ENCODE measurements at places on chromosomes 13 and 19.

DNA sequence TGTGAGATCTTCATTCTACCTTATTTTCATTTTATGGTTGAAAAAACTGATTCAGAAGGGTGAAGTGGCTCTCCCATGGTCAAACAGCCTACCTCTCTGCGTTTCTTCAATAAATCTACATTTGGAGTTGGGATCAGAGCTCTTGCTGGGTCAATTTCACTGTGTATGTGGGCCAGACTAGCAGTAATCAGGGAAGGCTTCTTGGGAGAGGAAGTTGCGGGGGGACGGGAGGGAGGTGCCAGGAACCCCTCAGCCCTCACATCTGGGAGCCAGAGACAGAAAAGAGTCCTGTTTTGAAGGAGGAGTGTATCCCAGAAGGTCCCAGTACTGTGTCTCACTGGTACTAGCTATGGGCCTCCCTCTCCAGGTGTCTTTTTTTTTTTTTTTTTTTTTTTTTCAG lies 934 bp downstream of the KXD1 start:
- DNase-seq = no peak

DNA sequence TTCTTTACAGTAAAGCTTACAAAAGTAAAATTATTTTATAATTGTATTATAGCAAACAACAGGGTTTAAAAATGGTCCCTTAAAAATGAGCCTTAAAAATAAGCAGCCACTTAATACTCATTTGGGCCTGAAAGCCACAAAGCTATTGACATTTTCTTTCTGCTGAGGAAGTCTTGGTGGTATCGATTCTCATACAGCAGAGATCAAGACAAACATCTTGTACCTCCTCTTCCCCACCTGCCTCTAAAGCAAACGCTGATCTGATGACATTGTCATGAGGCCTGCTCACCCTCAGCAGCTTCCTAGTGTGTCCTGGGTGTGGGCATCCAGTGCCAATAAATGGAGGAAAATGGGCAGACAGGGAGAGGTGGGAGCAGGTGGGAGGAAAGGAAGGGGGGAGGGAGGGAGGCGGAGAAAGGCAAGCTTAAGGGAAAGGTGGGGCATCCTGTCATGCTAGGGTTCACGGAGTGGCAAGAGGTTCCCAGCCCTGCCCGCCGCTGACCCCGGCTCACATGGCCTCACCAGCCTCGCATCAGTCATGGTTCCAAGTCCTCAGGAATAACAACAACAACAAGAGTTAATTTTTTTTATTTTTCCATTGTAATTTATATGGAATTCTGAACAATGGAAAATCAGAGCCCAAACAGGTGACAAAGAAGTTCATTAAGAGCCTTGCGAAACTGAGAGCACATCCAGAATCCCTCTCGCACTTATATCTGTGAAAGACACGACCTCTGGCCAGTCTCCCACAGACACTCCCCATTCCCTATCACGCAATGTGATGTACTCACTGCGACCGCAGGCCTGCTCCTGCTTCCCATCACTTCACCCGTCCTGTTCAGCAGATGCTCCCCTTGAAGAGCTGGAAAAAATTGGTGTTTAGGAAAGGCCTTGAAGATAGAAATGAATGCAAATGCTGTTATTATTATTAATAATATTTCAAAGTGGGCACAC lies 15.1 kb upstream of the ATP11A start:
- DNase-seq = no peak

- DNase-seq = no peak
Measured at GRCh38 chr19:17338433-17339078, 1.2 kb downstream of the GTPBP3 start.

GRCh38 chr13:95056266-95056665 lies 245.0 kb downstream of the ABCC4 start:
- DNase-seq = no peak

GRCh38 chr19:41575998-41576397 lies at the start of gene CEACAM21:
TSS of gene CEACAM21 (plus strand) at chr19:41576166. CDS start at chr19:41576275, 109 bp downstream.
- DNase-seq = no peak

GRCh38 chr19:55348317-55349034 lies 6.0 kb downstream of the COX6B2 start:
- DNase-seq = no peak

GRCh38 chr19:34990578-34991192 lies 9.4 kb upstream of the GRAMD1A start:
- no peak for DNase-seq

GRCh38 chr19:18386543-18387271 lies 749 bp downstream of the GDF15 start:
- DNase-seq = peak; percentile 62

GRCh38 chr13:25806264-25806974 lies 245.4 kb downstream of the SHISA2 start:
- peak; percentile 6 for DNase-seq

DNA sequence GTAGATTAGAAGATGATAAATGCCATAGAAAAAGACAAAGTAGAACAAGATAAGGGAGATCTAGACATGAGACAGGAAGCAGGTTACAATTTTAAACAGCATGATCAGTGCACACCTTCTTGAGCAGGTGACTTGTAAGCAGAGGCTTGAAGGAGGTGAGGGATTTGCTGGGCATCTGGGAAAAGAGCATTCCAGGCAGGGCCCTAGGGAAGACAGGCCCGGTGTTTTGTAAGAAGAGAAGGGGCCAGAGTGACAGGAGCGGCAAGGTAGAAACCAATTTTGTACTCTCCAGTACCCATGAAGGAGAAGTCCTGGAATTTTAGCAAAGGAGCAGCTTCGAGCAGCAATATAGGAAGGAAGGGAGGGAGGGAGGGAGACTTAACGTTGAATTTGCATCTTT lies 296.5 kb downstream of the MZT1 start:
- no peak for DNase-seq

- DNase-seq = no peak
Measured at GRCh38 chr13:26011996-26012821, 39.6 kb downstream of the SHISA2 start.

DNA sequence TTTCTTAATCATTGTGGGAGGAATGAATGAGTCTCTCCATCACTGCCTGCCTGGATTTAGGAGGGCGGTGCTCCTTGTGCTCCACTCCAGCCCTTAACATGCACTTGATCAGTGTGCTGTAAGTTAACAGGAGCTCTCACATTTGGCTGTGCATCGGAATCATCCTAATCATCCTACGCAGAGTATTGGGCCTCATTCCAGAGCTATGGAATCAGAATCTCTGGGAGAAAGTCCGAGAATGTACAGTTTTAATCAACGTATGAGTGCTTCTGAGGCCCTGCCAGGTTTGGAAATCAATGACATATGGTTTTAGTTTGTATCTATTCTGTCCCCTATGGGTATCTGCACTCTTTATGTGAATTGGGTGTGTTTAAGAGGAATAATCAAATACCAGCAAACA lies 34.9 kb upstream of the DCLK1 start:
- DNase-seq = peak; percentile 85

GRCh38 chr13:100872761-100873160 lies 198.2 kb upstream of the TMTC4 start:
- DNase-seq = peak; percentile 7

DNA sequence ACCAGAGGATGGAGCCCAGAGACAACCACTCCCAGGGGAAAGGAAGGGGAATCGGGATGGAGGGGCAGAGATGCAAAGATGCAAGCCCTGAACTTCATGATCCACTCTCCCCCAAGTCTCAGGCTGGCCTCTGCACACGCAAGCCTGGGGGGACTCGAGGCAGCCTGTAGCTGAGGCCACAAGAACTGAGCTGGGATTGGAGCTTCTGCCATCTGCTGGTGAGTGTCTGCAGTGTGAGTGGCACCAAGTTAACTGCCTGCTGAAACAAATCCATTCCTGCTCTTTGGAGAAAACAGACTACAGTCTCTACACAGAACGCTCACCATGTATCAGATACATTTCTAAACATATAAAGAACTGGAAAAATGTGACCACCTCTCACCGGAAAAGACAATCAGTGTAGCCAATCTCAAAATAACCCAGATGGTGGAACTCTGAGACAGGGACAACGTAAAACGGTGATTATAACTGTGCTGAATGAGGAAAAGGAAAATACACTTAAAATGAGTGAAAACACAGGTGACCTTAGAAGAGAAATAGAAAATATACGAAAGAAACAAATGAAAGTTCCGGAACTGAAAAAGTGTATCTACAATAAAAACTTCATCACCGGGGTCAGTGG lies 62.1 kb downstream of the KLF2 start:
- peak; percentile 42 for DNase-seq

DNA sequence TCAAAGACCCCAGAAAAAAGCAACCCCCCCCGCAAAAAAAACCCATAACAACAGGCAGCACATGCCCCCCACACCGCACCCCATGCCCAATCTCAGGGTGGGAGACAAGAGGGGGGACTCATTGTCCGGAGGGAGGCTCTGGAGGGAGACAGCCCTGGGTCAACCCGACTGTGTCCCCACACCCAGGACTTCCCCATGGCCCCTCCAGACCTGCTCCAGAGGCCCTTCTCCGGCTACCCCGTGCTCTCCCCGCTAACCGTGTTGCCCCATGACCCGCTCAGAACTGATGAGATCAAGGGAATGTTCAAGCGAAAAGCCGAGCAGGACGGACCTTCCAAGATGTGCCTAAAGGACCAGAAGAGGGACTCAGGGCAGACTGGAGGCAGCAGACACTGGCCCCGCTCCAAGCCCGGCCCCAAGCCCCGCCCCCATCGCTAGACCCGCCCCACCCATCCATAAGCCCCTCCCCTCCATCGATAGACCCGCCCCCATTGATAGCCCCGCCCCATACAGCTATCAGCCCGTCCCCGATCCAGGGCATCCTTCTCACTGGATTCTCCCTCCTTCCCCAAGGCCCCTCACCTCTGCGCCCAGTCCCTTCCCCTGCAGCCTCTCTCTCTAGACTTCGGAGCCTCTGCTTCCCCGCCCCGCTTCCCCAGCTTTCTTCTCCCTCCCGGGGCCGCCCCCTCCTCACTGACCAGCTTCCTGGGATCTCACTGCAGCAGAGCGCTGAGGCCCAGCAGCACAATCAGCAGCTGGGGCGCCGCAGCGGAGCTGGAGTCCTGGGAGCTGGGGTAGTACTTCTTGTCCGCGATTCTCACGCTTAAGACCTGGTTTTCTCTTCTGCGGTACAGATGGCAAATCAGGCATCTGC lies 2.2 kb downstream of the BST2 start:
- no peak for DNase-seq

- DNase-seq = no peak
Measured at GRCh38 chr13:45040622-45041021, 51.3 kb downstream of the GPALPP1 start.

DNA sequence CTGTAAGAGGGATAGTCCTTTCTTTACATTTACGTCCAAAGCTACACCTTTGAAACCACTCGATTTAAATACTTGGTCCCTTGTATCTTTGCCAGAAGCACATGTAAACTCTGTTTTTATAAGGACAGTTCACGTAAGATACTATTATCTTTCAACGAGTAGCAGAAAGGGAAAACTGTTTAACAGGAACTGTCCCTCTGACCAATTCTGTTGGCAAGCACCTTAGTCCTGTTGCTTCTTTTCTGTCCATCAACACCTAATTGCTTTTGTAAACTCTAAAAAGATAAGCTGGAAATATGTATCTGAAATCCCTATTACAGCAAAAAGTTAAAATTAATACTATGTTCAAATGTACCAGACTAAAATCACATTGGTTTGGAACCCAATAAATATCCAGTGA lies 37.4 kb downstream of the PCDH9 start:
- no peak for DNase-seq

- no peak for DNase-seq
Measured at GRCh38 chr19:30222992-30223865, 149.0 kb upstream of the ZNF536 start.

DNA sequence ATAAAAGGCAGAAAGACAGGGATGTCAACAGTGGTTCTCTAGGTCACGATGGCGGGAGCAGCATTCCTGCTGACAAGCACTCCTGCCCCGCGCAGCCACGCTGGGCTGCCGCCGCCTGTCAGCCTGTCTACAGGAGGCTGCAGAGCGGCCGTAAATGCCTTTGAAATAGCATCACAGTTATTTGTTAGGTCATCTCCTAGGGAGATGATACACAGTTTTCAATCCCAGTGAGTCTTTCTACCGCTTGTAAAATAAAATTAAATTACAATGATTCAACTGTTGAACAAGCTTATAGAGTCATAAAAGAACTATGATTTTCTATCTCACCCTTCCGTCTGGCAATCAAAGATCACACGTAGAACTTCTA lies 7.3 kb upstream of the SLC7A9 start:
- peak; percentile 70 for DNase-seq
